ENCODE measurements at places on chromosomes 5 and 9.

- no peak for DNase-seq
Observed at GRCh38 chr9:114493521-114494184, 11.6 kb downstream of the WHRN start.

DNA sequence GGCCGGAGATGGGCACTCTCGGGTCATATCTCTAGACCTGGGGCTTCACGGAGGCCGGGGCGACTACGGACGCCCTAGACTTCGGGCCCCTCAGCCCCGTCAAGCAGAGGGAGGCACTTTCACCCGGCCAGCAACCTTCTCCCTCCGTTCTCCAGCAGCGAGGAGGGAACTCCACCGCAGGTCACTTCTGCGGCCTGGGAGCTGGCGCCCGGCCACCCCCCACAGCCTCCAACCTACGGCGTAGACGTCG, 201 bp downstream of the DOLK start:
- no peak for DNase-seq

GRCh38 chr5:108461628-108462367, 79.9 kb upstream of the FBXL17 start:
- no peak for DNase-seq

- no peak for DNase-seq
Observed at GRCh38 chr5:102625468-102625867, 126.7 kb upstream of the SLCO6A1 start.

DNA sequence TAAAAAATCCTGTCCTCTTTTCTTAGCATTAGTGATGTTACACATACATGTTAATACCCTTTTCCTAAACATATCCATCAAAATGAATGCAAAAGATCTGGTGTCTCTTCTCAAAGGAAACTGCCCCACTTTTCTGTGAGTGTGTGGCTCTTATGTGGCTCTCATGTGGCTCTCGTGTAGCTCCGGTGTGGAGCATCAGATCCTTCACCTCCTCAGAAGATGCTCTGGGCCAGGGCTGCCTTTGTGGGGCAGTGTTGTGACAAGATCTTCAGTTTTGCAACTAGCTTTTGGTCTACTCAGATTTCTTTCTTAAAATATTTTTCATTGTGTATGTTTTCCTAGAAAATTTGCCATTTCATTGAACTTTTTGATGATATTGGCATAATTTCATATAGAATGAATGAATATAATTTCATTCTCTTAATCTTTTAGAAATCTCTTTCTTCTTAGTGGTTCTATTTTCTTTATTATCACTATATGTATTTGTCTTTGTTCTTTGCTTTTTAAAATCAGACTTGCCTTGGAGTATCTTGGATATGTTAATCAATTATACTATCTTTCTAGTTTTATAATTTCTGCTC, 19.4 kb downstream of the GARNL3 start:
- no peak for DNase-seq

- DNase-seq: no peak
Observed at GRCh38 chr9:77885104-77885672, 146.4 kb downstream of the GNAQ start.

GRCh38 chr5:158155067-158155466, 296.1 kb upstream of the CLINT1 start:
- DNase-seq: no peak

- no peak for DNase-seq
Observed at GRCh38 chr9:3507395-3508077, 18.3 kb downstream of the RFX3 start.

DNA sequence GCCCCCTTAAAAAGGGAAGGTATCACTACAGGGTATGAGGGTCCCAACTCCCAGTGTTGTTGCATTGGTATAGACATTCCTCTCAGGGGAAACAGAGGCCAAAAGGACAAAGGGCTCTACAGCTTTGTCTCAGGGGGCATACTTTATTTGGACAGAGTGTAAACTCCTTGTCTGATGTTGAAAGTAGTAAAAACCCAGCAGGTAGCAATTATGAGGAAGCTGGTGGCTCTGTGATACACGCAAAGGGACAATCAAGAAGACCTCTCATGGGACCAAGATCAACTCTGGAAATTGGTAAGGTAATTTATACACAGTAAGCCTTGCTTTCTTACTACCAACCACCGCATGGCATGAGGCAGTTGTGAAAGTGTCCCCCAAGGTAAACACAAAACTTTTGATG, 764.6 kb downstream of the CDH12 start:
- no peak for DNase-seq
